ENCODE measurements at places on chromosomes 2 and 18.

- DNase-seq, result peak; percentile 15
Observed at GRCh38 chr2:102187496-102188150, 800 bp downstream of the IL1RL2 start.

GRCh38 chr2:133755480-133756300 is 187.4 kb upstream of the NCKAP5 start:
- no peak for DNase-seq

- no peak for DNase-seq
Observed at GRCh38 chr2:124875627-124876244, 850.6 kb downstream of the CNTNAP5 start.

- no peak for DNase-seq
Observed at GRCh38 chr2:17910980-17911379, 32.5 kb downstream of the KCNS3 start.

- DNase-seq, result no peak
Observed at GRCh38 chr2:200003444-200003843, 48.1 kb downstream of the MAIP1 start.

DNA sequence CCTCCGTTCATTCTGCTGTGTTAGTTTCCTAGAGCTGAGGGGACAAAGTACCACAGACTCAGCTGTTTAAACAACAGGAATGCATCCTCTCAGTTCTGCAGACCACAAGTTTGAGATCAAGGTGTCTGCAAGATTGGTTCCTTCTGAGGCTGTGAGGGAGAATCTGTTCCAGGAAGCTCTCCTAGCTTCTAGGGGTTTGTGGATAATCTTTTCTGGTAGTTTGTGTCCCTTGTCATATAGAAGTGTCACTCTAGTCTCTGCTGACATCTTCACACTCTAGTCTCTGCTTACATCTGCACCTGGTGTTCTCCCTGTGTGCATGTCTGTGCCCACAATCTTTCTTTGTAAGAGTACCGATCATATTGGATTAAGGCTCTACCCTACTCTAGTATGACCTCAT is 581.8 kb downstream of the RNF144A start:
- DNase-seq, result no peak

- DNase-seq, result no peak
Observed at GRCh38 chr2:7479603-7480002, 562.4 kb downstream of the RNF144A start.

DNA sequence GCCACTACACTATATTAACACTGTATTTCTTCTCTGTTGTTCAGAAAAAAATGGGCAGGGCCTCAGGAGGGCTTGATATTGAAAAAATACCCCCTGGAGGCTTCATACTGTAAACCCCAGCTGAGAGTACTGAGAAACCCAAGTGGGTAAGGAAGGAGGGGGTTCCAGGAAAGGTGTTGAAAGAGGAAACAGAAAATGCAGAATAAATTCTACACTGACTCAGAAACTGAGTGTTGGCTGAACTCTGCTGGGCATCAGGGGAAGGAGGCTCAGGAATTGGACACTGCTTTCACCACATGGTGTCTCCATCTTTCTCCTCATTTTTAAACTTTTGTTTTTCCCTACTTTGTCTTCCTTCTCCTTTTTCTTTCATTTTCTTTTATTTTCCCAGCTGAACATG is 253.7 kb downstream of the DYM start:
- no peak for DNase-seq

DNA sequence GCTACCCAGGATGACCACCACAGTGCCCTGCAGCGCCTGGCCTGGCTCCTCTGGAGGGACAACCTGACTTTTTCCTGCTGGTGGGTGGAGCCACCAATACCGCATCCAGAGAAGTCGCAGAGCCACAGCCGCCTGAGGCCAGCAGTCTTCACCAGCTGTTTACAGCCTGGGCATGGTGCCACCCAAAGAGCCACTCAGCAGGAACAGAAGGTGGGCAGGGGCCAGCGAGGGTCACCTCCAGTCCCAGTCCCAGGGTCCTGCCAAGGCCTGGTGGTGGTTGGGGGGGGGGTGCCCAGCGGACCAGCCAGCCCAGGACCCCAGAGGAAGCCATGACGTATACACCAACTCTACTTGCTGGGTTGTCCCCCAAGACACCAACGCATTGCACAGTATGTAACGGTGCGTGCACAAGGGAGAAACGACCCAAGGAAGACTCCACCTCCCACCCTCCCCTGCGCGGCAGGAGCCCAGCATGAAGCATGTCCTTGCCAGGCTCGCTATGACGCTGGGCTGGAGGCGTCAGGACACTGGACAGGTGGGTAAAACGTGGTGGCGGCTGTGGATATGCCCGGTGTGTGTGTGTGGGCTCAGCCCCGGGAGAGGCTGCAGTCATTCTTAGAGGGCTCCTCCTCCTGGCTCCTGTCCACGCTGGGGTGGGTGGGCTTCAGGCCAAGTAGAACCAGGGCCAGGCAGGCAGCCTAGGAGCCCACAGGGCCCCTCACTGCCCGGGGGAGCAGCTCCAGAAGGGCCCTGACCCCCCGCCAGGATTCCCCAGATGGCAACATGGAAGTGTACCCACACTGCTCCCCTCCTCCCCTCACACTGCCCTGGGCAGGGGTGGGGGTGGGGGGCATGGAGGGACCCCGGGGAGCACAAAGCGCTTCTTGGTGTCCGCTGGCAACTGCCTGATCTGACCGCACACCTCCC is 49.3 kb downstream of the HS6ST1 start:
- DNase-seq, result no peak

- no peak for DNase-seq
Observed at GRCh38 chr2:229050133-229050532, 221.0 kb downstream of the PID1 start.

DNA sequence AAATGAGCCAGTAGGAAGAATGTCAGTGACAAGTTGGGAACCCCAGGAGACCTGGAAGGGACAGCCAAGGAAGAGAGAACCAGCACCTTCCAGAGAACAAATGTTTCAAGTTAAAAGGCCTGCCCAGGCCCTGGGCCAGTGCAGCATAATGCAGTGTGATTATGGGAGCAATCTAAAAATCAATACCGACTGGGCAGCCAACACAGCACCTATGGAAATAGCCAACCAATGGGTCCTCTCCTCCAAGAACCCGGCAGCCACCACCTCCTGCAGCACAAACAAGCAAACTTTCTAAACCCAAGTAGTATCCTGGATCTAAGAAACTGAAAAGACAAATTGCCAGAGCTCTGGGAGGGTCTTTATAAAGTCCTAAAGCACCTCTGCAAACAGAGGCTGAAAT is 71.7 kb downstream of the CLHC1 start:
- no peak for DNase-seq

DNA sequence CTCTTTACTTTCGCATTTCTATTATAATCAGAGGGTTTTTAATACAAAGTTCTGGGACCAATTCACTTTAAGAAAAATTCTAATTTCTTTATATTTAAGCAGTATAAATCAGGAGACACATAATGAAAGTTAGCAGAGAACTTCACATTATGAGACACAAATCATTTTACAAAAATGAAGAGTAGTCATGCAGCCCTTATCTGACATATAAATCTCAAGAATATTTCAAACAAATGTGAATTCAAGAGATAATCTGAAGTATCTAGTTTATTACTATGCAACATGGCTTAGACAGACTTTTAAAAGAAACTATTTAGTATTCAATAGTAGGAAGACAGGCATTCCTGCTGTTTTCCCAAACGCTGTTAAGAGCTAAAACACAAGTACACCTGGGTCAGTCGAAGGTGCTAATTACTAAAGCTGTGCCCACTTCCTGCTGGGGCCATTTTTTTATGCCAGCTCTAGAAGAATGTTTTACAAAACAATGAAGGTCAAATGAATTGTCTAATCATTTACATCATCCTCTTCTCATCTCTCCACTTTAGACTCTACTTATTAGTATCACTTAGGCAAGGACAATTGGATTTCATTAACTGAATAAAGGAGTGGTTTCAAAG is 40.2 kb downstream of the CWC22 start:
- DNase-seq, result no peak

DNA sequence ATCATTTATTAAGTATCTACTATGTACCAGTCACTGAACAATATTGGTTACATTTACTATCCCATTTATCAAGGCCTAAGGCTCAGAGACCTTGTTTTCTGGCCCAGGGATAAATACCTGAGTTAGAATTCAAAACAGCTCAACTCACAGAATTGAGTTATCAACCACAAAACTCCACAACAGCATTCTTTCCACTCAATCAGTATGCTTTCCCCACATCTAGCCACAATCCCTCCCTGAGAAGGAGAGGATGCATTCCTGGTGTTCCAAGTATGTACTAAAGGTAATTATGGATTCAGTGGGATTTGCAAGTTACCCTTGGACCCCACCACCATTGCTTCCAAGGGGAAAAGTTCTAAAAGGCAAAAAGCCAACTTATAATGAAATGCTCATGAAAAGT is 104.2 kb upstream of the PID1 start:
- DNase-seq, result no peak
